ENCODE measurements at places on chromosomes 12 and 14.

DNA sequence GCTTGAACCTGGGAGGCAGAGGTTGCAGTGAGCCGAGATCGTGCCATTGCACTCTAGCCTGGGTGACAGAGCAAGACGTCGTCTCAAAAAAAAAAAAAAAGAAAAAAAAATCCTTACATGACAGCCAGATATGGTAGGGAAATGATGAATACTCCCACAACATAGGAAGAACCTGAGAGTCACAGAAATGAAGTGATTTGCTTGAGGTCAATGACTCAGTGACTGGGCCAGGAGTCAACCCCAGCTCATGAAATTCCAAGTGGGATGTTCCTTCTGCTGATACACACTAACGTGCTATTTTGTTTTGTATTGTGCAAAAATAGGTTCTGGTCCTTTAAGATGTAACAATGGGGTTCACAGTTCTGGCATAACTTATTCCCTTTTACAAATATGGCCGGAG, 9.0 kb downstream of the RHOF start:
- no peak for DNase-seq

GRCh38 chr14:105577314-105577861, 51.0 kb downstream of the TMEM121 start:
- no peak for DNase-seq

DNA sequence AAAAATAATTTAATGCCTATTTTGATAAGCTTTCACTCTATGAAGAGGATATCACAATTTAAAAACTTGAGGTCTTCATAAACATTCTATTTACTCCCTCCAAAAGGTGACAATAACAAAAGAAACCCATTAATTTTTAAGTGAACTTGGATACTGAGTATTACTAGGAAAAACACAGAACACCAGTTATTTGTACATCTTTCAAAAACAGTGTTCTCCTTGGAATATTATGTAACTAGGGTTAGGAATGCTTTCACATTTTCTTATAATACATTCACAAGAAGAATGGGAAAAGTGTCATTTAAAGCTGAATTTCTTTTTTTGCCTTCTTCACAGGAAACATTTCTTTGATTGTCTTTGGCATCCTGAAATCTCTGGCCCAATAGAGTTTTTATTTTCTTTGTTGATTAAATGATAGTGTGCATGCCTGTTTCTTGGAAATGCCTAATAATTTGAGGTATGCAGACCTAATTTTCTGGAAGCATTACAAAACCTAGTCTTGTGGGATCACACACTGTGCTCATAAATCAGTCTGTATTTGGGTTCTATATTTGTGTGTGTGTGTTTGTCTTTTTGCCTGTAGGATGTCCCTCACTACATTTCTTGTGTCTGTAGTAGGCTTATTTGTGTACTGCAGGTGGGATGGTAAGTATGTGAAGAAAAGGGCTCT, 76.5 kb downstream of the WNK1 start:
- DNase-seq: no peak

GRCh38 chr12:63045020-63045860, 105.8 kb downstream of the AVPR1A start:
- DNase-seq: no peak

DNA sequence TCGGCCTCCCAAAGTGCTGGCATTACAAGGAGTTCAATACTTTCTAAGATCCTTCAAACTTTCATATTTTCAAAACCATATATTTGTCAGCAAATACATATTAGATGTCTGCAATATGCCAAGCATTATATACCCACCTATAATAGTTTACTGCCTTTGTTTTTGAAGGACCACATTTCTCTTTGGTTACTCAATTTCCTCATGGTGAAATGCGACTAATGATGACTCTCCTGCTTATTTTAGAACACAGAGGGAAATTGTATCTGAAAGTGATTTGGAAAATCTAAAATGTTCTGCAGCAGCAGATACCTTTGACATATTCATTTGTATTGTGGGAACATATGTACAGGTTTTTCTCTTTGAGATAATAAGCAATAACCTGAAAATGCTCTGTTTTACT, 2.7 kb upstream of the CNTN1 start:
- DNase-seq: no peak

GRCh38 chr12:32261638-32262037, 137.7 kb upstream of the FGD4 start:
- no peak for DNase-seq

DNA sequence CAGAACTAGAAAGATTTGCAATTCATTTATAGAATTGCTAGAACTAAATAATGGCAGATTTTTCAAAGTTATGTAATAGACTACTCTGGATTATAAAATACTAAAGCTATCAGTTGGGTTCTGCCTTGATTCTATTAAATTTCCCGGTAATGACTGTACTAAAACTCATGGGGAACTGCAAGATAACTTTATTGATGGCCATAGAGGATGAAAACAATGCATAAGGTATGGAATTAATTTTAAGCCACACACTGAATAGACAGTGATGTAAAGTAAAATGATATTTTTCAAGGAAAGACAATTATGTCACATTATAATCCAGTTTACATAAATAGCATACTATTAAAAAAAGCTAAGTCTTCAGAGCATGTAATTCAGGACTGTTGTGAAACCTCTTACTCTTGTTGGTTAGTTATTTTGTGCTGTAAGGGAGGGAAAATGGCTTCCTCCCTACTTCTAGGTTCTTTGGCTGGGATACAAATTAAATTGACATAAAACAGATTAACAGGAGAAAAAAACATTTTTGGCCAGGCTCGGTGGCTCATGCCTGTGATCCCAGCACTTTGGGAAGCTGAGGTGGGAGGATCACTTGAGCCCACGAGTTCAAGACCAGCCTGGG, 134.4 kb upstream of the AMIGO2 start:
- DNase-seq: no peak

- no peak for DNase-seq
Observed at GRCh38 chr12:68796399-68796798, 11.6 kb upstream of the MDM2 start.

- DNase-seq: no peak
Observed at GRCh38 chr12:30026621-30027234, 243.0 kb upstream of the TMTC1 start.

GRCh38 chr12:115968211-115968610, 309.3 kb downstream of the MED13L start:
- no peak for DNase-seq

DNA sequence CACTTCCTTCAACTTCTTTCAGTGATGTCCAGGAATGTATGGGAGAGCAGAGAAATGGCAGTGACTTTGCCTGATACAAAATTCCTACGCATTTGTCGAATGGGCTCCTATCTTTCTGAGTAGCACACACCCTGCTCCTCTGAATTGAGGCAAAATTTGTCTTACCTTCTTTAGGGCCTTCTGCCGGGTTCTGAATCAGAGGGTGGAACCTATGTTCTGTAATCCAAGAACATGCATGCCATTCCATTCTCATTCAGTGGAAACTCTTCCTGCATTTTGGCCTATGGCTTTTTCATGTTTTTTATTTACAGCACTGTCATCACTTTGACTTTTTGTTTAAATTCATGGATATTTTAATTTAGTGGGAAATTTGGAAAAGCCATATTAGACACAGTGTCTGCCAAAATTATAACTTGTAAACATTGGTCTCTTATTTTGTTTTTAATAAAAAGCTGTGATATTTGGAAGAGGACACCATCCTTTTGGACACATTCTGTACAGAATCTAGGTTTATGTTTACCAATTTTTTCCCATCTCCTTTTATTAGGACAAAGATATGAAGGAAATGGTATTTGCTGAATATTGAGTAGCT, 402.2 kb upstream of the FAR2 start:
- DNase-seq: no peak

GRCh38 chr12:48054955-48055821, 50.7 kb downstream of the SENP1 start:
- DNase-seq: no peak

GRCh38 chr14:59214702-59215302, 26.3 kb downstream of the DAAM1 start:
- DNase-seq: no peak

DNA sequence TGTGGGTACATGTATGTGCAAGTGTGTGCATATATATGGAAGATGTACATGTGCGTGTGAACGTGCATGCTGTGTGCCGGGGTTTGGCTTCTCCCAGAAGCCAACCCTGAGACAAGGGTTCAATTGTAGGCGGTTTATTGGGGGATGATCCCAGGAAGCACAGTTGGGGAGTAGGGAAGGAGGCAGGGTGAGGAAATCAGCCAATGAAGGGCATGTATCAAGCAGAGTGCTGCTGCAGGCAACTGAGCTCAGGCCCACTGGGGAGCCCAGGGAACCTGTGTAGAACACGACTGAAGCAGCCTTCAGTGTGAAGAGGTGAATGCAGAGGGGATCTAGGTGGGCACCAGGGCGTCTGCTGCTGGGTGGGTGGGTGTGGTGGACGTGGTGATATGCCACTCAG, 21.6 kb downstream of the SYNDIG1L start:
- DNase-seq: no peak

- no peak for DNase-seq
Observed at GRCh38 chr14:75048101-75048500, 3.2 kb downstream of the MLH3 start.

DNA sequence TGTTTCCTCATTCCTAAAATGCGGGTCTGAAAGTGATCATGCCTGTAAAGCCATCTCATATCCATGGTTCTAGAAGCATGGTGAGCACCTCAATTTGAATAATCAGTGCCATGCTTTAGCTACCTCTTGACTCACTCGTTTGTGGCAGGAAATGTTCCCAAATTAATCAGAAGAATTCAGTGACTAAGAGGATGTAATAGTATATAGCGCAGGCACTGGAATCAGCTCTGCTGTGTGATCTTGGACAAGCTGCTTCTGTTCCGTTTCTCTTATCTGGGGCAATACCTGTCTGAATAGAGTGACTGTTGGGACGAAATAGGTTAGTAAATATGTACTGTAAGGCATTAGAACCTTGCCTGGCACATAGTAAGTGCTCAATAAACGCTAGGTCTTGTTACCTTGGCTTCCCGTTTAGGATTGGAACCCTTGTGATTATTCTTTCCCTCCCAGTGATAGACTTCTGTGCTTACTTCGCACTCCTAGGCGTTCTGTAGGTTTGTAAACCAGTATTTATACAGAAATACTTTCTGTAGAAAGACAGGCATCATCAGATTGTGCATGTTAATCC, 820 bp upstream of the SMAGP start:
- DNase-seq: no peak

DNA sequence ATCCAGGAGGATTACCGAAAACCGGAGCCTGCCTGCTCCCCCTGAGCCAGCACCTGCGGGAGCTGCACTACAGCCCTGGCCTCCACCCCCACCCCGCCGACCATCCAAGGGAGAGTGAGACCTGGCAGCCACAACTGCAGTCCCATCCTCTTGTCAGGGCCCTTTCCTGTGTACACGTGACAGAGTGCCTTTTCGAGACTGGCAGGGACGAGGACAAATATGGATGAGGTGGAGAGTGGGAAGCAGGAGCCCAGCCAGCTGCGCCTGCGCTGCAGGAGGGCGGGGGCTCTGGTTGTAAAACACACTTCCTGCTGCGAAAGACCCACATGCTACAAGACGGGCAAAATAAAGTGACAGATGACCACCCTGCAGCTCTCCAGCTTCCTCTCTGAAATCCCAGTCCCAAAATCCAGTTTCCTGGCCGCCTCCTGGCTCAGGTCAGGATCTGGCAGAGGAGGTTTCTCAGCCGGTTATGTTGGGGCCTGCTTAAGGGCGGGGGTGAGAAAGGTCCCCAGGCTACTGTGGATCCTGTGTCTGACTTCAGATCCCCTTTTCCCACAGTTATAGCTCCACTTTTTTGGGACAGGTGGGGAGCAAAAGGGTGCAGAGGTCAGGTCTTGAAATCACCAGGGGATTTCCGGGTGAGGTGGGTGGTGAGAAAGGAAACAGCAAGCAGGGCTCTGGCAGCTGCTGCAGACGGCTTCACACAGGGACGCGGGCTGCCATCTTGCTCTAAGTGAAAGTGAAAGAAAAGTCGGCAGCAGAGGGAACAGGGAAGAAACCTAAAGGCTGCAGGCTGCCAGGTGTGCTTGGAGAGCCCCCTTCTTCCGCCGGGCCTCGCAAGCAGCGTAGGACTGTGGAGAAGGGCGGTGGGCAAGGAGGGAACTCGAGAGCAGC, at the start of gene TAPBPL:
Gene TAPBPL, plus strand, starts transcription at position 695 of the 897 bp plus-strand sequence. CDS start 207 bp downstream, outside the sequence.
- peak; percentile 90 for DNase-seq

DNA sequence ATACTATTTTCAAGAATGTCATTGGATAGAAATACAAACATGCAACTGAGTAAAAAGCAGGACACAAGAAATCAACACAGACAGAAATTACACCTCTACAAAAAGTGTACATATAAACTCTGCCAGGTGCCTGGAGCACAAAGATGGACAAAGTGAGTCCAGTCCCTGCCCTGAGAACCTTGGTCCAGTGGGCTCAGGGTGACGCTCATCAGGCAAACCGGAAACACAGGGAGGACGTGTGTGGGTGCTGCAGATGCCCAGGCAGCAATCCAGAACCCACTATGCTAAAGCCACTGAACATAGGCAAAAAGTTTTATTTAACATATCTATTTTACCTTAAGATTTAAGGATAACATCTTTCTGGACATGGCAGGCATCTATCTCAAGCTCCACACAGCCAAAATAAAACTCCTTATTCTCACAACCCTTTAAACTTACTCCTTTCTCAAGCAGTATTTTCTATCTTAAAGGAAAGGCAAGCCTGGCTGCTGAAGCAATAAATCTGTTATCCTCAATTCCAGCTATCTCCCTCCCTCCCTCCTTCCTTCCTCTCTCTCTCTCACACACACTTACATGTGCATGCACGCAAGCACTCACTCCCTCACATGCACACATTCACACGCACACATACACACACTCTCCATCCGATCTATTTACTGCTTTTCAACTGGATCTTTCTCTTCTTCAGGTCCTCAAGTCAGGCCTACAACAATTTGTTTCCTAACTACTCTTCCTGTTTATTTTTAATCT, 10.2 kb downstream of the PPP1R13B start:
- DNase-seq: no peak

DNA sequence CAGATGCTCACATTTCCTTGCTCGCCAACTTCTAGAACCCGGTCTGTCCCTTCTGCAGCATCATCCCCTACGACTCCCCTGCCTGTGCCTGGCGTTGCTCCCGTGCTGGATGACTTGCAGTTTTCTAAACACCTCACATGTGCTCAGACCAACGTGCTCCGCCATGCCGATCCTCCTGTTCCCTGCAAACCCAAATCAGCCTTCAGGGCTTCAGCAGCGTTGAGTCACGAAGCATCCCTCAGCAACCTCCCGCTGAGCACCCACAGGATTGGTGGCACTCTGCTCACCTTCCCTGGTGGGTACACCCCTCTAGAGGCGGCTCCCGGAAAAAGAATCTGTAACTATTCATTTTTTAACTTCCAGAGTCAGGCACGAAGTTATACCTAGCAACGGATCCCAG, 2.8 kb upstream of the PIWIL1 start:
- no peak for DNase-seq

GRCh38 chr14:78071016-78071549, 99.1 kb upstream of the NRXN3 start:
- no peak for DNase-seq

GRCh38 chr14:21343035-21343794, 40.6 kb downstream of the SUPT16H start:
- DNase-seq: no peak

Data from NCI-H774 (cell line).